ENCODE measurements at places on chromosomes 6 and 20. TPM values are rescaled to one million over a fixed set of nuclear protein-coding genes. Genes with fewer than 3 reads are reported as not detected.

SLC17A3 gene
- total RNA-seq: not detected

GOPC gene
- 42.1 TPM for total RNA-seq

ASIP gene
- not detected for total RNA-seq

NRSN1 gene
- total RNA-seq: not detected

MTFR2 gene
- total RNA-seq: 0.26 TPM

ZFAND3 gene
- total RNA-seq: 40.8 TPM

LY6G6F gene
- not detected for total RNA-seq

RRBP1 gene
- 233 TPM for total RNA-seq

MICA gene
- 85.2 TPM for total RNA-seq

CDK19 gene
- 11.2 TPM for total RNA-seq

GRM1 gene
- 0.17 TPM for total RNA-seq

Measured in fibroblast of lung (primary cell).